Kidney capillary endothelial cell (primary cell): ENCODE measurements at places on chromosomes 11 and 22.

GRCh38 chr11:17077240-17077519 is 287 bp downstream of the RPS13 start:
- DNase-seq = no peak

GRCh38 chr22:31692186-31692886 is 30.3 kb upstream of the PISD start:
- DNase-seq = peak; percentile 7

GRCh38 chr11:66281776-66282467 is 3.9 kb downstream of the CNIH2 start:
- no peak for DNase-seq

DNA sequence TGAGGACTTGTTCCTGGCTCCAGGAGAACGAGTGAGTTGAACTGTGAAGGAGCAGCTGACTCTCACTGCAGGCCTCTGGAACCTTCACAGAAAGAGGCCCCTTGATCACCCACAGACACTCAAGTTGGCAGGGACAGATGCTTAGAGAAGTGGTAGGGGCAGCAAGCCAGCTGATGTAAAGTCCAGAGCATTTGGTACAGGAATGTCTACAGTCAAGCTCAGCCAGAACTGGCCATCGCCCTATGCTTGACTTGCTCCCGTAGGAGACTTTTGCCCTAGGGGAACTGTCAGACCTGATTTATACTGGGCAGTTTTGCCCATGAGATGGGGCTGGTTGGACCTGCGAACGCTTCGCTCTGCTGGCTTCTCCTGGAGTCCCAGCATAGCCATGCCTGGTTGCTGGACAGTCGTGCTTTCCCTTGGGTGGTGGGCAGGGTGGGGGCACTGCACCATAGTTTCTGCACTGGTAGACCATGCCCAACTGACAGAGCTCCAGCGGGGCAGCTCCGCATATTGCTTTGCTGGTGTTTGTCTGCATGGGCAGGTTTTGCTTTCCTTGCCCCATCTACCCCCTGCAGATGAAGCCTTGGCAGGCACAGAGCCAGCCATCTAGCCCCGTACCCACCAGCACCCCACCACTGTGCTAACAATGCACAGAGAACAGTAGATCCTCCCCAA is 977.7 kb downstream of the JRKL start:
- no peak for DNase-seq

GRCh38 chr11:62931499-62932278 is 10.5 kb upstream of the CHRM1 start:
- no peak for DNase-seq

DNA sequence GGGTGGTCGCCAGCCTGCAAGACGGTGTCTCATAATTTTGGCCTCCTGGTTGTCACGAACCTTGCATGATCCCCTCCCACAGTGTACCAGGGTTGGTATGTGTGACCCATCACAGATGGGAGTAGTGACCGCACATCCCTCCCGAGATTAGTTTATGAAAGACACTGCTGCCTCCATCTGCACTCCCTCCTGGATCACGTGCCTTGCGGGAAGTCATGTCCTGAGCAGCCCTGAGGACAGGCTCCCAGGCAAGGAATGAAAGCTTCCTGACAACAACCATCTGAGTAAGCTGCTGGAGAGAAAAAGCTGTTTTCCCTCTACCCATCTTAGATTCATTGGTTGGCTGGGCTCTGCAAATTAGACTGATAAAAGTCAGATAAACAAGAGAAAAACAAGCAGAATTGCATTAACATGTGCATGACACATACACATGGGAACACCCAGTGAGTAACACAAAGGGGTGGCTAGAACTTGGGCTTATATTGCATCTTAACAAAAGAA is 14.4 kb upstream of the PAMR1 start:
- DNase-seq = no peak

DNA sequence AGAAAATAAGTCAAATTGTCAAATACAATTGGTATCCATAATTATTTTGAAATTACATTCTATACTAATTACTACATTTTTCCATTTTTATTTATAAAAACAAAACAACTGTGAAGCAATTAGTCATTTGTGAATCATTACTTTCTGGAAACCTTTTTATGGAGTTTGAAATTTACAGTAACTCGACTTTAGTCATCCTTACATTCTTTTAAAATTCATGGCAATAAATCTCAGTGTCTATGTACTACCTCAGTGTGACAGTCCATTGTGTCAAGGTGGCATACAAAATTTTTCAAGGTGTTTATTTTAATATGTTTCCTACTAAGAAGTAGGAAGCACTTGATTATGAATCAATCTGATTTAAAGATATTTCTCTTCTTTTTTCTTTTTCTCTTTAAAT is 1949.4 kb upstream of the RAG2 start:
- no peak for DNase-seq

- no peak for DNase-seq
Observed at GRCh38 chr22:32882774-32883530, 81.4 kb downstream of the TIMP3 start.

DNA sequence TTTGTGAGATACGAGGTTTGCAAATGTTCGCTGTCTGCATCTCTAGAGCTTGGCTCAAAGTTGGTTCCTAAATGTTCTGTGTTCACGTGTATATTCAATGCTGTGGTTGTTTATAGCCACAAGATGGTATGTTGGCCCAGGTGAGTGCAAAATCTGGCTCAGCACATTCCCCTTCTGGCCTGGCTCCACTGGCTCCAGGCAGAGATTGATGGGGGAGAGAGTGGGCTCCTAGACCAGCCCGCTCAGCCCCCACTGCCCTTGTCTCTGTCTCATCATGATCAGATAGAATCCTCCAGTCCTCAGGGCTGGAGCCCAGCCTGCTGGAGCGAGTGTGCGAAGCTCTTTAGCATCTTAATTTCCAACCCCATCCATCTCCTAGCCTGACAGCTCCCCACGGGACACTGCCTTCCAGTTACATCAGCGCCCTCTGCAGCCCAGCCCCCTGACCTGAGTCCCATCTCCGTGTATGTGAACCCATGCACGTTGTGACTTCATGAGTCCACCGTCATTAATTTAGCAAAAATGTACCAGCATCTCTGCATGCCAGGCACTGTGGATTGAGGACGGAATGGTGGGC is 2.0 kb downstream of the P2RX3 start:
- no peak for DNase-seq

DNA sequence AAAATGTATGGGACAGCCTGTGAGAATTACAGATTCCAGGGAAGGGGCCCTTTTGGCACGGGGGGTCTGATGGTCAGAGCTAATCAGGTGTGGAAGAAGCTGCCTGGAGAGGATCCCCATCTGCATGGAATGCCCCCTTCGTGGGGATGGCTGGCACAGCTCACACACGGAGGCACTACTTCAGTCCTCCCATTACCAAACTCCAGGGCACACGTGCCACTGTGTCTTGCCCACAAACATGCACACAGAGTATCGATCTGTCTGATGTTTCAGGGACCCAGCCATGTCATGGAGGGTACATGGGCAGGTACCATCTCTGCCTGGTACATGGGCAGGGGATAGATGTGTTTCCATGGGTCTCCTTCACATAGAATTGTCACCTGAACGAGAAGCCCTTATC is 14.7 kb downstream of the KCNQ1OT1 start:
- DNase-seq = no peak

DNA sequence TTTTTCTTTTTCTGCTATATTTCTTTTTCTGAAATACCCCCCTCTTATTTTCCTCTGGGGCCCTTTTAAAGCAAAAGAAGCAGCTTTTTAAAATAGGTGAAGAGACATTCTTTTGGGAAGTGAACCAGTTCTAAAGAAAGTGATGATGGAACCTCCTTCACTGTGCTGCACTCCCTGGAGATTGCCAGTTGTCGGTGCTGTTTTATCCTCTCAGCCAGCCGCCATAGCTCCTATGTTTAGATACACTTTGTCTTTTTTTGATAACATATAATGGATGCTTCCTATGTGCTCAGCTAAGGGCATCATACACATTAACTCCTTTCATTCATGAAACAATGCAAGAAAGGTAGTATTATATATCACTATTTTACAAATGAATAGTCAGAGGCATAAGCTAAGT is 14.0 kb downstream of the CFAP300 start:
- DNase-seq = no peak

DNA sequence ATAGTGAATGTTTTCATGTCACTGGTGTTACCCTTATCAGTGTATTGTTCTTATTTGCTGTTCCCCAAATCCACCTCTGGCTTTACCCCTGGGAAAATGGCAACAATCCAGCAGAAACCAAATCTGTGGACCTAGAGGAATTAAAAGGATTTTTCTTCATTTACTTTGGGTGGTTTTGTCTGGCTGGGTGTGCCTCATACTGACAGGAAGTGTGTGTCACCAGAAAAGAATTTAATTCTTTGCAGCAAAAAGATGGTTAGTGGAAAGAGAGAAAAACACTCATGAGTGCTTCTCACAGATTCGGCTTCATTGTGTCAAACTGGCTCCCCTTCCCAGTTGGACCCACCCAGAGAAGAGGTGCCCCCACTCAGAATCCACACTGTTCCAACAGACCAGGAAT is 38.9 kb downstream of the FZD4 start:
- peak; percentile 98 for DNase-seq

DNA sequence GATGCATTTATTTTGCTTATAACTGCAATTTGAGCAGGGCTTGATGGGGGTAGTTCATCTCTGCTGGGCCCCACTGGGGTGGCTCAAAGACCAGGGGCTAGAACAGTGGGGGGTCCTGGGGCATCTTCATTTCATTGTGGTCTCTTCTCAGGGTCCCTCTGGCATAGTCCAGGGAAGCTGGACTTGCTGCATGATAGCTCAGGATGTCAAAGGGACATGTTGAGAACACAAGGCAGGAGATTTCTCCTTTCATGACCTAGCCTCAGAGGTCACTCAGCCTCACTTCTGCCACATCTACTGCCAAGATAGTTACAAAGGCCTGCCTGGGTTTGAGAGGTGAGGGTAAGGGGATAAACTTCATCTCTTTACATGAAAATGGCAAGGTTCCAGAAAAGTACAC is 89.5 kb downstream of the CWC15 start:
- DNase-seq = no peak

GRCh38 chr22:37519268-37520195 is at the start of gene CARD10:
CARD10 (minus strand) TSS chr22:37519415; CDS start chr22:37519200, 215 bp downstream.
- no peak for DNase-seq

DNA sequence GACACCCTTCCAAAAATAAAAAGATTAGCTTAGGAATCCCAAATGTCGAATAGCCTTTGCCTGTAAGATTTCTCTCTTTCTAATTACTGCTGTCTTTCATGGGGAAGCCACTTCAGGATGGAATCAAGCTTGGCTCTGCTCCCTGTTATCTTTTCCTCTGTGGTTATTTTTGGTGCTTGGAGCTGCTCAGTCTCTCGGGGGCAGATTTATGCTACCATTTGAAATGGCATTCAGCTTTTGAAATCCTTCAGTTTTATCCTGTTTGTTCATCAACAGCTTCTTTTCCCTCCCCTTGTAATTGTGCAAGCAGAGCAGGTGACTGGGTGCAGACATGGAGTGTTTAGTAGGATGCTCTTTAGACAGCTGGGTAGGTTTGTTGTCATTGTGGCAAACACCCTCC is 111.0 kb downstream of the DBX1 start:
- DNase-seq = no peak

- DNase-seq = no peak
Observed at GRCh38 chr22:28332410-28332809, 347.2 kb downstream of the TTC28 start.

DNA sequence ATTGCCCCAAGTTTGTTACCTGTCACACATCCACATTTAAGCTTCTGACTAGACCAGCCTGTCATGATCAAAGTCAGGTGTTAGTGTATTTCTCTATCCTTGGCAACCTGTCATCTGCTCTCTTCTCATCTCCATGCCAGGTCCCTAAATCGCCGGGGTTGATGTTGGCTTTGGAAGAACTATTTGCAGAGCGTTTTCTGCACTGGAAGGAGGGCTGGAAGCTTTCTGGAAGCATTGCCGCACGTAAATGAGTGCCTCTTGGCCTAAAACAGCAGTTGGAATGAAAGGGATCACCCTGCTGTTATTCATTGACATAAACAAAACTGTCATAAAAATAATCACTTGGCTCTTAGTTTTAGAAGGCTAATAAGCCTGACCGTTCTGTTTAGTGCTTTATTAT is 1.4 kb downstream of the TTC12 start:
- DNase-seq = no peak

- DNase-seq = no peak
Observed at GRCh38 chr11:33709466-33709865, 8.8 kb upstream of the C11orf91 start.

GRCh38 chr11:86978756-86979608 is 23.8 kb upstream of the FZD4 start:
- DNase-seq = peak; percentile 40

- no peak for DNase-seq
Observed at GRCh38 chr11:44423289-44423688, 113.3 kb upstream of the ALX4 start.

- no peak for DNase-seq
Observed at GRCh38 chr22:32073262-32073661, 30.2 kb downstream of the SLC5A1 start.

DNA sequence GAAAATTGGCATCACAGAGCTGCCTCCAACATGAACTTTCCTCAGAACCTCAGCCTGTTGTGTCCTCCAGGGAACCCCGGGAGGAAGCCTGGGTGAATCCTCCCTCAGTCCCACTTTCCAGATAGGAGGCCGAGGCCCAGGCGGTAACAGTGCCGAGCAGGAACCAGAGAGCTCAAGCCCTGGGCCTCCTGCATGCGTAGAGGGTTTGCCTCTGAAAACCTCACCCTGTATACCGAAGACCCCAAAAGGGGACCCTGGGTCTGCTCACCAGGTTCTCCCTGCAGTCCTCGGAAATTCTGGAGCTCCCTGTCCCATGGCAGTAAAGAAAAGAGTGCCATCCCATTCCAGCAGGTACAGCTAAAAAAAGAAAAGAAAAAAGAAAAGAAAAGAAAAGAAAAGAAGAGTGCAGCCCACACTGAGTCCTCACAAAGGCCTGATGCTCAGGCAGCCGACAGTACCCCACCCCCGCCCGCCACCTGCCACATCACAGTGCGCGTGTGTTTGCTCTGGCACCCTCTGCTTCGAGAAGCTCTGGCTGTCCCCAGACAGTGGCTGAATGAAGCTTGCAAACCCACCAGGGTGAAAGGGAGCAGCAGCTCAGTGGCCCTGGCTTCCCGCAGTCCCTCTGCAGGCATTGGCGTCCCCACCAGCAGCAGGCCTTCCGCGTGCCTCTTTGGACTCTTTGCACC is 28.4 kb upstream of the FADD start:
- DNase-seq = no peak

- no peak for DNase-seq
Observed at GRCh38 chr11:74989260-74989638, 516 bp downstream of the NEU3 start.

GRCh38 chr11:134275534-134276395 is at the start of gene GLB1L3:
GLB1L3 (plus strand) TSS chr11:134276379; CDS start chr11:134276741, 362 bp downstream.
- no peak for DNase-seq

DNA sequence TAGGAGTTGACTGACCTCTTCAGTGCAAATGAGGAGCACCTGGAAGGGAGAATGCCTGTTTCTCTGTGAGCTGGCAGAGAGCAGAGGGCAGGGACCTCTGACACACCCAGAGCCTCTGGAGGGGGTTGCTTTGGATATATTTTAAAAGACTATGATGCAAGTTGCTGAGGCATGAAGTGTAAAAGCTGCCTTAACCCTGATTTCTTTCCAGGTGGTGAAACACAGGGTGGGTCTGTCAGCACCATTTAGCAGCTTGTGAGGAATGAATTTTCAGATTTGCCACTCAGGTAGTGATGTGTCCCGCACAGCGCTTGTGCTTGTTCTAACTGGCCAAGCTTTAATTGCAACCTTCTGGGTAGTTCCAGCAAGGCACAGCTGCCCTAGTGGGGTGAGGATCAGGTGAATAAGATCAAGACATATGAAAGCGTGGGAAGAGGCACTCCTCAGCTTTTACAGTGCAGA is 90.2 kb downstream of the SWAP70 start:
- DNase-seq = no peak

- no peak for DNase-seq
Observed at GRCh38 chr11:130706572-130706971, 209.7 kb downstream of the SNX19 start.
